Stimulated activated naive B cell treated with anti-CD40 and anti-IgM and Interleukin-4, amounts not matched to agents 10 μg/mL and 1 μg/mL and 100 μg/mL, for 72 hours (primary cell): ENCODE measurements at places on chromosomes 12 and 14.

DNA sequence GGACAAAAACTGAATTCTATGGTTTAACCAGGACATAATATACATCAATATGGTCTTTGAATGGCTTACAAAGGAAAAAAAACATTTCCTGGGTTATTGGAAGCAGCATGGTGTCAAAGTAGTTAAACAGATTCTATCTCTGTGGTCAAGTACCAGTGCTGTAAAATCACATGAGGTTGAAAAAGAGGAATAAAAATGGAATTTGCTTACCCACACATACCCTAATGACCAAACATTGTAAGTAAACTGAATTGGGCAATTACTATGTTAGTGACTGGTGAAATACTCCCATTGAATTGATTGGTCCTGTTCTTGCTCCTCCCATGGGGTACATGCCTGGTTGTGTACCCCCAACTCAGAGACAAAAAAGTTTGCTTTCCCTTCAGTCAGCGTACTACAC lies 19.6 kb downstream of the IFNG start:
- DNase-seq: no peak

GRCh38 chr14:98928418-98928817 lies 343.6 kb downstream of the BCL11B start:
- no peak for DNase-seq

DNA sequence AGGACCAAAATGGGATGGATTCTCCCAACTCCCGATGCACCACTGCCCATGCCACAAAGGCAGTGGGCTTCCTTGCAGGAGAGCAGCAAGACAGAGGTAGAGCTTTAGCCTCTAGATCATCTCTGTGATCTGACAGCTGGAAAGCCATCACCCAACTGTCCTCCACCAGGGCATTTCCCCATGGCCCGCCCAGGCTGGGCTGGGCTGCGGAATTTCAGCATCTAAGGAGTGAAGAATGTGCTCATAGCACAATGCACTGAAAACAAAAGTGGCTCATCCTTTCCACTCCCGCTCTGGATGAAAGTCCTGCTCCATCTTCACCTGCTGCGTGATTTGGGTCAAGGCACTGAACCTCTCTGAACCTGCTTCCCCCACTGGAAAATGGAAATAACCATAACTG lies 5.6 kb downstream of the SYNE3 start:
- no peak for DNase-seq

DNA sequence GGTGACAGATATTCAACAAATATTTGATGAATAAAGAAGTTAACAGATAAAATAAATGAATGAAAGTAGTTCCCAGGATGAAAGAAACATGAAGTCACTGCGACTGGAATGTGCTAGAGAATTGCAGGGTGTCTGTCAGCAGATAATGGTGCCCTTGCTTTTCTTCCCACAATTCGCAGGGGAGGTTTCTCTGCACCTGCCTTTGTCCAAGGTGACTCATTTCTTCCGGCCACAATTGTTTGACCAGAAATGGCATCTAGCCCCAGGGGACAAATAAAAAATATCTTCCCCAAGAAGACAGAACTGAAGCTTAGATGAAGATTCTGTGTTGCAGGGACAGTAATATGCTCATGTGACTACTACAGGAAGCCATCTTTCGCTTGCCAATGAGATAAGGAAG lies 316.1 kb upstream of the TBX3 start:
- no peak for DNase-seq

DNA sequence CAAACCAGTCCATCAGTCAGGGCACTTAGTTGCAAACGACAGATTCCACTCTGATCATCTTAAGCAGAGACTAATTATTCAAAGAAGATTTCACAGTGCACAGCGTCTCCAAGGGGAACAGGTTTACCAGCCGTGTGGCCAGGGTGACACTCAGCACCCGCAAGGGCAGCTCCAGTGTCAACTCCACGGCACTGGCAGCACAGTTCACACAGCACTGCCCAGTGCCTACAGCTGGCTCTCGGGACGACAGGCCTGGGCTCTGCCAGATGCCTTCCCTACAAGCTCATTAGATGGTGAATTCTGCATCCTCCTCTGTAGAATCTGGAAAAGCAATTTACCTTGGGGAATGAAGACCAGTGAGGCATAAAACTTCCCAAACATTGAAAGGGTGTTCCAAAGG lies 4.9 kb downstream of the OR10P1 start:
- DNase-seq: no peak

GRCh38 chr12:52912711-52913430 lies 8.0 kb upstream of the KRT8 start:
- DNase-seq: no peak

DNA sequence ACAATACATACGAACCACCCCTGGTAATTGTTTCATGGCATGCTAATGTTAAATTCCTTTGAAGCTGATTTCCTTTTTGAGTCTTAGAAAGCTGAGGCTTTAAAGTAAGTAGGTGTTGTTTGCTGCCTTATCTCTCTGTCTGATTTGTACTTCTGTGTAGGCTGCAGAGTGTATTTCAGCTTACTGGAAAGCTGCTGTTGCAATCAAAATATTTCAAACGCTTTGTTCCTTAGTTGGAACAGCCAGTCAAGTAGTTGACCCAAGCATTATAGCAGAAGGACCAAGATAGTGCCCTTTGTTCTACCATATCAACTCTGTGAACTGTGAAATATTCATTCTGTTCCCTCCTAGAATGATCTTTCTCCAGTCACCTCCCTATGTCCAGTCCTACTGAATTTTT lies 3.1 kb downstream of the PKP2 start:
- no peak for DNase-seq

- no peak for DNase-seq
Observed at GRCh38 chr12:15735837-15736615, 53.2 kb downstream of the EPS8 start.

DNA sequence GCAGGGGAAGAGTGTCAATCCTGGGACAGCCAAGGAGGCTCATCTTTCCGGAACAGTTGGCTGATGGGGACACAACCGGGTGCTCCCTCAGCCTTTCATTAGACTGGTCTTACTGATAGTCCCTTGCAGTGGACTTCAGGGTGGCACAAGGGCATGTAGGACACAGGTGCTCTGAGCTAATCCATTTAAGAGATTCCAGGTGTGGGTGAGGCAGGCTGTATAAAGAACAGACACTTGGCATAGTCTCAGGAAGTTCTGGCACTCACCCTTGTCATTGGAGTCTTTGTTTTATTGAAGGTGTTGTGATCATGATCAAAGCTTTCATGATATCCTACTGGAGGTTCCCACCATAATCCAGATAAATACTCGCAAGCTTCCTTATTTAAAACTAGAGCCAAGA lies 341.6 kb downstream of the EMP1 start:
- DNase-seq: no peak

DNA sequence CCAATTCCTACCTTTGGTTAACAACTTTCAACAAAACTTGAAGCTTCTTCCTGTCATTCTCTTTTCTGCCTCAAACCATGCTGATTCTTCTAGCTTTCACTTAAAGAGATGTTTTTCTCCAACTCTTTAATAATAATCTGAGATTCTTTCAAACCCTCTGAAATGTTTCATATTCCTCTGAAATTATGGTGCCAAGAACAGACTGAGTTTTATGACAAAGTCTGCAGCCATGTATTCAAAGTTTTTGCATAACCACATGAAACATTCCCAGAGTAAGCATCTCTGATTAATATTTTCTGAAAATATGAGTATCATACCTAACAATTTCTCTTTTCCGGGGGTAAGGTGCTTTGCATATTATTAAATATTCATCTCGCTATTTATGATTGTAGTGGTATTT lies 59.1 kb upstream of the DCN start:
- DNase-seq: no peak

DNA sequence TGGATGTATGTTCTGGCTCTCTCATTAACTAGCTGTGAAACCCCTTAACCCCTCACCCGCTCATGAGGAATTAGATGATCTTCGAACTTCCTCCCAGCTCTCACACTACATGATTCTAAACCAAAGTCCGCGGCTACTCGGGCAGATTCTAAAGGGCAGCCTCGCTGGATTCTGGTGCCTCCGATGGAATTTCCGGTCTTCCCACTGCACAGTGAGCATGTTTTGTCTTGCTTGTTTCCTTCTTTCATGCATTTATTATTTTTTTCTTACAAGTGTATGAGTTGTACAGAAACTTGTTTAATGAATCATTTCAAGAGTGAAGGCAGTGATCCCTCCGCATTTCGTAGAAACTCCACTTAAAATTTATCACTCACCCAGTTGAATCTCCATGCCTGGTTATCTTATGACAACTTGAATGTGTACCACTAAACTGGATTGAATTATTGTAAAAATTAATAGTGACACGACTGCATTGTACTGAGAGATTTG lies 4.5 kb upstream of the HCAR3 start:
- DNase-seq: no peak

- no peak for DNase-seq
Observed at GRCh38 chr14:100467046-100467750, 120.0 kb downstream of the BEGAIN start.

GRCh38 chr12:91043408-91043807 lies 14.4 kb downstream of the KERA start:
- DNase-seq: no peak

- DNase-seq: peak; percentile 94
Observed at GRCh38 chr14:34539407-34540180, at the start of gene EAPP. TSS of gene EAPP (minus strand) at chr14:34539701. CDS start at chr14:34539628, 73 bp downstream.

DNA sequence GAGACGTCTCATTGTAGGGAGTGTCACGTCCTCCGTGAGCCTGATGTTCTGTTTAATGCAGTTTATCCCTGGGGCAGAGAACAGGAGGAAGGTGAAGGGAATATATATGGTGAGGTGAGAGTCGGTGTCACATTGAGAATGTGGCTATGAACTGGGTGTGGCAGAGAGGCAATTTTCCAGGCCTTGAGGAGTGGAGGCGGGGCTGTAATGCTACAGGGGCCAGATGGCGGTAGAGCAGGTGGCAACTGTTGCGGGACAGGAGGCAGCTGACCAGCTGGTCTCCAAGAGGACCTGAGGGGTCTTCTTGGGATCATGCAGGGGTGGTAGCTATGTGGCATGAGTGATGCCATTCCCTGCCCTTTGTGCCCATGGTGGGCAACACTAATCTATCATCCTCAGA lies 59.6 kb downstream of the CACNA1C start:
- DNase-seq: no peak

DNA sequence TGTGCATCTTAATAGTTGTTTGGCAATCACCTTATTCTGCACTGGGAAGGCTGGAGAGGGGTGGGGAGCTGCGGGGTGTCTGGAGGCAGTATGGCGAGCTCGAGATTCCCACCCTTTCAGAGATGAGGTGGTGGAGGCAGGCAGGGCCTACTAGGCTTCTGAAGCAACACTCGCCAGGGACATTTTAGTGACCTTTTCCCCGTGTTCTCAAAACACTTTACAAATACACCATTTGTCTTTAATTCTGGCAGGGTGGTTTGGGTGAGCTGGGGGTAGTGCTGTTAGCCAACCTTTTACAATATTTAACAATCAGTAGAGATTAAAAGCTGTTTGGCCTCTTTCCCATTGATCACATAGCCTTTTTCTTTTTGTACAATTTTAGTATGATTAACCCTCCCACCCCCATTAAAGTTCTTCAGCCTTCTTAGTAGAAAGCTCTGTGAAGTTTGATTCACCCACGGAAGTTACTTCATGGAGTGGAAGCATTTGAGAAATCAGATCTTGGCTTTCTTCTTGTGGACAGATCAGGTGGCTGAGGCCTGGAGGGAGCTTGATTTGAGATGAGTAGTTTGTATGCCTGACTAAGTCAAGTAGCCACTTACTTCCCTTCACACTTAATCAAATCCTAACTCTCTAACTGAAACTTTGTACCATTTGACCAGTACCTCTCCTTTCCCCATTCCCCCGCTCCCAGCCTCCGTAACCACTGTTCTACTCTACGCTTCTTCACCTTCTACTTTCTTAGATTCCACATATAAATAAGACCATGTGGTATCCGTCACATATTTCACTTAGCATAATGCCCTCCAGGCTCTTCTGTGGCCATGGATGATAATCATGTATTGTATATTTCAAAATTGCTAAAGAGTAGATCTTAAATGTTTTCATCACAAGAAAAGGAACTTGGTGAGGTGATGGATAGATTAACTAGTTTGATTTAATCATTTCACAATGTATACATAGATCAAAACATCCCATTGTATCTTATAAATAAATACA lies 41.0 kb downstream of the TRAF3 start:
- no peak for DNase-seq

DNA sequence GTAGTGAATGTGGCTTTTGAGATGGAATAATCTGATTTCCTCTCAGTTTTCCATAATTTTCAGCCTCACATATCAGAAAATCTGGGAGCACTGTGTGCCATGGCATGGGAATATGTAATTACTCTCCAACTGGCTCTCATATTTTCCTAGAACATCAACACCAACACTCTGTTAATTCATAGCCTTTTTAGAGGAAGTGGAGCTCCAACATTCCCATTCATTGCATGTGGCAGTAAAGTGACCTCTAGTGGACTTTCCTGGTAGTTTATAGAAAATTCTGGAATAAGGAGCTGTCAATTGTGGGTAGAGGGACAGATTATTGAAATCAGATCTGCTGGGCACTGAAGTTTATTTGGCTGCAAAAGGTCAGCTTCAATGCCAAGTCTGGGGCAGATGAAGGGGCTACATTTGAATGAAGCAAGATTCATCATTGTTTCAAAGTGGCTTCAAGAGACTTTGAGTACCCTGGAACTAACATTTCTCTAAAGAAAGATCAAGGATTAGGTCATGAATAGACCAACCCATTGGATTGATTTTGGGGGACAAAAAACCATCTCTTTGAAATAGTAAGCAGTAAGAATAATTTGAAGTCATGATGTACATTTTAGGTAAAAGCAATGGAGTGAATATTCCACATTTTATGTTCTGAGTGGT lies 23.6 kb upstream of the USP44 start:
- DNase-seq: no peak

GRCh38 chr14:66017927-66018326 lies 468.2 kb upstream of the CCDC196 start:
- DNase-seq: no peak

DNA sequence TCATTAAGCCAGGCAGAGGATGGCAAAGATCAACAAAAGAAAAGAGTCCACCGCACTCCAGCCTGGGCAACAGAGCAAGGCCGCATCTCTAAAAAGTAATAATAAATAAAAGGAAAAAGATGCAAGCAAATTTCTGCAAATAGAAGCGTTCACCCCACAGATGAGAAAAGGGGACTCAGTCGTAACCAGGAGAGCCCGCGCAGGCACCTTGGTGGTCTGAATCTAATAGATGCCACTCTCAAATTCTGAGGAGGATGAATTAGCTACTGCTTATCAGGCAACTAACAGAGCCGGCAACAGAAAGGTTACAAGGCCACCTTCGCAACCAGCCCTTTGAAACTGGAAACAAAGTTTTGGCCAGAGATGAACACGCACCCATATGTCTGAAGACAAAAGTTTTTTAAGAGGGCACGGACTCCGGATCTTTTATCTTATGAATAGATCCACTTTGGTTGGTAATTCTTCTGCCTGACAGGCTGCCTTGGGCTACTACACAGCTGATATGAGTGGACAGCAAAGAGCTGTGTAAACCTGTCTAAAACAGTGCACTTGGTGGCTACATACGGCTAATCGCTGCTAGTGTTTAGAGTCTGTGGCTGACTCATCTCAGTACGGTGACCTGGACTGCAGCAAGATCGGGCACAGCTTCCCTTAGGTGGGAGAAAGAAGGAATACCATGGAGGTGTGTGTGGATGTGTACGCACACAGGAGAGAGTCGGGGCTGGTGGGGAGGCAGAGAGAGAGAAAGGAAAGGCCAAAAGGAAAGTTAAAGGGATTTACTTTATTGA lies 32.9 kb upstream of the TTC7B start:
- DNase-seq: no peak
